Islet precursor cell (in vitro differentiated cells): ENCODE measurements at places on chromosomes 5 and 9.
A peak's percentile ranks its signal among the peaks of the same experiment; 100 is the strongest.

DNA sequence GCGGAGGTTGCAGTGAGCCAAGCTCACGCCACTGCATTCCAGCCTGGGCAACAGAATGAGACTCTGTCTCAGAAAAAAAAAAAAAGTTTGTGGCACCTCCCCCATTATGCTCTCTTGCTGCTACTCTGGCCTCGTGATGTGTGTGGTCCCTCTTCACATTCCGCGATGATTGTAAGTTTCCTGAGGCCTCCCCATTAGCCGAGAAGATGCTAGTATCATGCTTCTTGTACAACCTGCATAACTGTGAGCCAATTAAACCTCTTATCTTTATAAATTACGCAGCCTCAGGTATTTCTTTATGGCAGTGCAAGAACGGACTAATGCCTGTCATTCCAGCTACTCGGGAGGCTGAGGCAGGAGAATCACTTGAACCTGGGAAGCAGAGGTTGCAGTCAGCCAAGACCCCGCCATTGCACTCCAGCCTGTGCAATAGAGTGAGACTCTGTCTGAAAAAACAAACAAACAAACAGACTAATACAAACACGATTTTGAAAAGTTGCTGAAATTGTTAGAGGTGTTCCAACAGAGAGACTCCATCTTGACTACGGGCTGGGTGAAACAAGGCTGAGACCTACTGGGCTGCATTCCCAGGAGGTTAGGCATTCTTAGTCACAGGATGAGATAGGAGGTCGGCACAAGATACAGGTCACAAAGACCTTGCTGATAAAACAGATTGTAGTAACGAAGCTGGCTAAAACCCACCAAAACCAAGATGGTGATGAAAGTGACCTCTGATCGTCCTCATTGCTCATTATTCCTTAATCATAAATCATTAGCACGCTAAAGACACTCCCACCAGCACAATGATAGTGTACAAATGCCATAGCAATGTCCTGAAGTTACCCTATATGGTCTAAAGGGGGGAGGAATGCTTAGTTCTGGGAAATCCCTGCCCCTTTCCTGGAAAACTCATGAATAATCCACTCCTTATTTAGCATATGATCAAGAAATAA is 8.3 kb upstream of the AFF4 start:
- DNase-seq = peak; percentile 71

DNA sequence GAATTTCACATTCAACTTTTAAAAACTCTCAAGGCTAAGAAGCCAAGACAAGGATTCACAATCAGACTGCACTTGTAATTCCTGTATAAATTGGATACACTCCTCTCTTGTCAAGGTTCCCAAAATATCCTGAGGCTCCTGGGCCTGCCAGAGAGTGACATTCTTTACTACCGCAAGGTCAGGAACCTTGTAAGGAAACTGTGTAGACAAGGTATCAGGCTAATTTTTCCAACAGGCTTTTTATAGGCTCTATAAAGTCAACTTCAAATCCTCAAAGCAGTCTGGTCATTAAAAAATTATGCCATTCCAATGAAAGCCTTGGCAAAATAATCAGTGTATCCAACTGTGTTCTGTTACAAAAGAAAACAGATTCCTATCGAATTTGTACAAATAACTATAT is 15.5 kb upstream of the PAIP1 start:
- DNase-seq = peak; percentile 55

GRCh38 chr9:4804531-4805016 is 11.8 kb downstream of the RCL1 start:
- no peak for DNase-seq

GRCh38 chr5:170557314-170557713 is 53.5 kb downstream of the KCNIP1 start:
- peak; percentile 29 for DNase-seq

DNA sequence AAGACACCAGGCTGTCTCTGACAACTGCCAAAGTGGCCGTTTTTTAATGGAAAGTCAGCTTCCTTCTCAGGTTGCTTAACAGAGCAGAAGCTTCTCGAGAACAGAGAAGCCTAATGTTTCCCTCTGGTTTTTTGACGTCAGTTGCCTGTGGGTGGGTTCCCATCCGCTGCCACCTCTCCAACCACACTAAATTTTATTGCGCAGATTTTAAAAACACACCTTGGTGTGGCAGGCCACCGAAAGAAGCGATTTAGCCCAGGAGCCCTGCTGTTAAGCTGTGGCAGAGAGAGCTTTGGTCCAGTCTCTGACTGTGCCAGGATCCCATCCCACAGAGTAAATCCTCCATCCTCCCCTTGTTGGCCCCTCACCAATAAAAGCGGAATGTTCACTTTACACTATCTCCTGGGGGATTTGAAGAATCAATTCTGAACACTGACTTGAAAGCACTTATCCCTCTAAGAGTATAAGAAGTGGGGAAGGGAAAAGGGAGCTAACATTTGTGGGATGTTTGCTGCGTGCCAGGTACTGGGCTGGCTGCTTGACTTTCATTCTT is 181.6 kb downstream of the AOPEP start:
- DNase-seq = no peak

- DNase-seq = no peak
These were observed 201.7 kb upstream of the OTULINL start for GRCh38 chr5:14379739-14380497.

DNA sequence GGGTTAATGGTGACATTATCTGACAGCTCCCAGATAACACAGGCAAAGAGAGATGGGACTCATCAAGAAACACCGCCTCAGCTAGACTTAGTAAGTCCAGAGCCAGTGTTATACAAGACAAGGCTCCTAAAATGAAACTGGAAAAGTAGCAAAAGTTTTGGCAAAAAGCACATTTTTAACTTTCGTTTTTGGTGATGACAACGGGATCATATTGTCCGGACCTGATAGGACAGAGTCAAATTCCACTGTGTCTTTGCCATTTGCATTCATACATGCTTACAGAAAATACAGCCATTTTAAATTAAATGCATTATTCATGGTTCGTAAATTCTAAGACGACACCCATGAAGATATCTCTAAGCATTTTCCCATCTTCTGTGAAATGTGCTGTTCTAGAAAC is 152.1 kb downstream of the CRB2 start:
- DNase-seq = no peak

DNA sequence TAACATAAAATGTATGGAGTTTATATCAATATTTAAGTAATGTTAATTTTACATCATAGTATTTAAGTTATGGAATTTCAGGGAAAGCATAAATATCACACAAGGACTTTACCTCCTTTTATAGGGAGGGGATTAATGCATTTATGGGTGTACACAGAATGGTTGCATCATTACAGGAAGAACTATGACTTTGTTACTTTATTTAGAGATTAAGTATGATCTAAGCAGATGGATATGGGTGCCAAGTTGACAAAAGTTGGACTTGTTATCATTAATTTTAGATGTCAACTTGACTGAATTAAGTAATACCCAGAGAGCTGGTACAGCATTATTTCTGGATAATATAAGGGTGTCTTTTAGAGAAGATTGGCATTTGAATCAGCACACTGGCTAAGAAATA is 160.5 kb upstream of the CDH10 start:
- no peak for DNase-seq

- no peak for DNase-seq
These were observed 53.7 kb downstream of the MAPKAP1 start for GRCh38 chr9:125653325-125653724.

DNA sequence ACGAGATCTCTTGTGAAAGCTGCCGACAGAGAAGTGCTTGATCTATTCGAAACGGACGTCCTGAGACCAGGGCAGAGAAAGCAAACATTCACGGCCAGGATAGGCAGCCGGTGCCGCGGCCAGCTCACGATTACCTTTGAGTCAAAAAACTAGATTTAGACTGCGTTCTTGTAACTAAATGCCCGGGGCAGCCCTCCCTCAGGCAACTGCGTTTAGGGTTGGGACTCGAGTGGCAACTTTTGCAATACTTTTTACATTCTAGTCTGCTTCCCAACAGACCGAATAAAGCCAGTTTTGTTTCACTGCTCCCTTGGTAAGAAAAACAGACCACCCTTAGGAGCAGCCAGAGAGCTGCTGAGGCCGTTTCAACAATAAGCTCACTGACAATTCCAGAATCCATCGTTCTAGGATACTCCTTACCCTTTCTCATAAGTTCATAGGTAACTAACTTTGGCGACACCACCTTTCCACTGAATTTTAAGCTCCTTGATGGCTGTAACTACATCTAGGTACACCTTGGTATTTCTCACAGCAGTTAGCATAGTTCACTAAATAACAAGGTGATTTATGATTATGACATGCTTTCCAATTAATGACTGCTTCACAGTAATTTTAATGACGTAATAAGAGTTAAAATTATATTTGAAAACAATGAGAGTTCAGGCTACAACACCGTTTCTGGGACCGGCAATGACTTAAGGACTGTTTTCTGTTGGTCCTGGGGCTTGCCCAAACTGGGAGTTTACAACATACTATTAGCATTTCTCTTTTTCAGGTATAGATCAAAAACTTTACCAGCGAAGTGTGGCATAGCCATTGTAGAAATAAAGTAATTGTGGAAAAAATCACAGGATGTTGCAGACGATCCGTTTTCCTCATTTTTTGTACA is 899 bp upstream of the RAPGEF6 start:
- no peak for DNase-seq

- no peak for DNase-seq
These were observed 1084.6 kb upstream of the ARRDC3 start for GRCh38 chr5:92467695-92468094.

DNA sequence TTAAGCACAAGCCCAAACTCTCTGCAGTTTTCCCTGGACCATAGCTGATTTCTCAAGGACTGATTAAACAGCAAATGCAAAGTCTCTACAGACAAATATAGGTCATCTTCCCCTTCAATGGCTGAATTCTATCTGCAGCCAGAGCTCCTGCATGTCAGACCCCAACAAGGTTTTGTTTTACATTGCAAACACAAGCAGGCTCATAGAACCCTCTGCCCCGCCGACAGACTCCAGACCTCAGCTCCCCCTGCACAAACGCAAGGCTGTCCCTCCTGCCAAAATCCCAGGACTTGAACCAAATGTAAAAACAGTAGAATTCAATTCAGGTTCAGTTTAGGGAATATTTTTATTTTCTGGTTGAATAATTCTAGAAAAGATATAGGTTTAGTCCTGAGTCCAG is 526.7 kb upstream of the TRPC7 start:
- DNase-seq = no peak

DNA sequence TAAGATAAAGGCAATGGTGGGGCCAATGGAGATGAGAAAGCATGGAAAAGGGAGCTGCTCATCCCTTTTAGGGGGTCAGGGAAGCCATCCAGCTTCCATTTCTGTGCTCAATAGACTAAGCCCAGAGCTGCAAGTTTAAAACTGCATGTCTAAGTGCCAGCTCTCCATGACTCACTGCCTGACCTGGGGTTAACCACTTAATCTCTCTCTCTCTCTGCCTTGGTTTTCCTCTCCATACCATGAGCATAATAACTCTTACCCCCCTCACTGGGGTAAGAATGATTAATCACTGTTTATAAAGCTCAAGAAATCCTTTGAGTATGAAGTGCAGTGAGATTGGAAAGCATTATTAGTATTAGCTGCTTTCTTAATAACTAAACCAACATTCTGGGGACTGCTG is 1382.4 kb upstream of the WWC1 start:
- no peak for DNase-seq

DNA sequence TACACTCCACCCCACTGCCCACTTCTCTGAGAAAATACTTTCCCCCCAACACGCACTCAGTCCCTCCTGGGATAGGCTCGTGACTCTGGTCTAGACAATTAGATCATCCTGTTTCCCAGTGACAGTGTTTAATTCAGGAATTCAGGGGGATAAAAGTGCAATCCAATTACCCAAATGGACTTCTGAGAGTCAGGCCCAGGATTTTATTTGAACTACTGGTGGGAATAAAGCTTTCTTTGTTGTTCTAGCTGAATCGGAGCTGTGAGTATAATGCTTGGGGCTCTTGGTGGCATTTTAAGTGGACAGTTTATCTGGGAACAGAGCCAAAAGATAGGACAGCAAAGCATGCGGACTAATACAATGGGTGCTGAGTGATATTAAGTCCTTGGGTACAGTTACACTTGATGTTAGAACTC is 683.3 kb downstream of the MAT2B start:
- DNase-seq = peak; percentile 80

DNA sequence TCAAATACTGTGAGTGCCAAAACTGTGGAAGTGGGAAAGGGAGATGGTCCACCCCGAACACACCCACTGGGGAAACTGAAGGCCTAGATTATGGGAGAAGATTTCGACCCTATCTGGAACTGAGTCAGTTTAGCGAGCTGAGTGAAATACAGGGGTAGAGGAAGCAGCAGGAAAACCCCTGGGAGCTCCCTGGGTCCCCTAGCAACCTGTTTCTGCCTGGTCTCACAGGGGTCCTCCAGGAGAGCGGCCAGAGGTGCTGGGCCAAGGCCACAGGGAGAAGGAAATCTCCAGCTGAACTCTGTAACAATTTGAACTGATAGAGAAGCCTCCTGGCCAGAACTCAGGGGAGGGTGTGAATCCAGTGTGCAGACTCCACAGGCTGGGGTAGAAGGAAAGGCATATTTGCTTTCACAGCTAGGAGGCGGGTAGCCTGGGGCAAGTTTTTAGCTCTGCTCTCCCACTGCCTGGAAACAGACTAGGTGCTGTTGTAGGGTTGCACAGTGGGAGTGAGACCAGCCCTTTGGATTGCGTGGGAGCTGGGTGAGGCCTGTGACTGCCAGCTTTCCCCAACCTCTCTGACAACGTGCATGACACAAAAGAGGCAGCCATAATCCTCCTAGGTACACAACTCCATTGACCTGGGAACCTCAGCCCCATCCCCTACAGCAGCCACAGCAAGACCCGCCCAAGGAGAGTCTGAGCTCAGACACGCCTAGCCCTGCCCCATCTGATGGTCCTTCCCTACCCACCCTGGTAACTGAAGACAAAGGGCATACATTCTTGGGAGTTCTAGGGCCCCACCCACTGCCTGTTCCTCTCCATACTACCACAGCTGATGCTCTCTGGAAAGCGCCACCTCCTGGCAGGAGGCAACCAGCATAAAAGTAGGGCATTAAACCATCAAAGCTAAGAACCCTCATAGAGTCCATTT is 78.8 kb upstream of the GPBP1 start:
- DNase-seq = peak; percentile 77

DNA sequence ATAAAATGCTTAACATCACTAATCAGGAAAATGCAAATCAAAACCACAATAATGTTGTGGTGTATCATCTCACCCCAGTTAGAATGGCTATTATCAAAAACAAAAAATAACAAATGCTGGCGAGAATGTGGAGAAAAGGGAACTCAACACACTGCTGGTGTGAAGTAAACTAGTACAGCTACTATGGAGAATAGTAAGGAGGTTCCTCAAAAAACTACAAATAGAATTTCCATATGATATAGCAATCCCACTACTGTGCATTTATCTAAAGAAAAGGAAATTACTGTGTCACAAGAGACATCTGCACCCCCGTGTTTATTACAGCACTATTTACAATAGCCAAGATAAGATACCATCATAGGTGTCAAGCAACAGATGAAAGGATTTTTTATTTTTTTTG is 214.5 kb upstream of the RASA1 start:
- DNase-seq = no peak

GRCh38 chr9:27408482-27408881 is 111.5 kb upstream of the EQTN start:
- DNase-seq = peak; percentile 64

DNA sequence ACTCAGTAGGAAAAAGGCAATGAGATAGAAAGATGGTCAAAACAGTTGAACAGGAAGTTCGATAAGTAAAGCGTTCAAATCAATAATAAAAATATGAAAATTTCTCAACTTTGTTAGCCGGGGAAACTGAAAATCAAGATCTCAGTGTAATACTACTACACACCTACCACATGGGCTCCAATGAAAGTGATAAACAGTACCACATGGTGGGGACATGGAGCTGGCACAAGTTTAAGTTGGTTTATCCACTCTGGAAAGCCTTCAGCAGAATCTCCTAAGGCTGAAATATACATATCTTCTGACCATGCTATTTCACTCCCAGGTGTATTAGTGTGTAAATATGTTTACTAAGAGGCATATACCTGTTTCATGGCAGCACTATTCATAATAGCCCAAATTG is 126.8 kb downstream of the NXNL2 start:
- no peak for DNase-seq
